Right cardiac atrium (tissue), 5 donors: ENCODE measurements at places on chromosomes 5 and 9. TPM values are rescaled to one million over a fixed set of nuclear protein-coding genes. Genes with fewer than 3 reads are reported as not detected.
A peak's percentile ranks its signal among the peaks of the same experiment; 100 is the strongest.

DNA sequence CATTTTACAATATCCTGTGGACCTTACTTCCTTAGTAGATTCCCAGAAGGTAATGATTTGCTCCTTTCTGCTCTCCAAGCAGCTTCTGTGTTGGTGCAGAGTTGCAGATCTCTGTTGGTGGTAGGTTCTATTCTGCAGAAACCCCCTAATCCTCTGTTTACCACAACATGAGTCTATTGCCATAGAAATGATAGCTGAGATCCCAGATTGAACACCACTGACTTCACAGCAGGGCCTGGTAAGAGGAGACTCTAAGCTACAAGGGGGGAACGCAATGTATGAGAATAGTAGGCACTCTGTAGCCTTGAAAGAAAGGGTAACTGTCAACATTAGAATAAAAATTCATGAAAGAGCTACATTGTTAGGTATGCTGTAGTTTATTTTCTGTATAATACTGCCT lies 59.5 kb downstream of the MUSK start:
- DNase-seq, result no peak

C9 gene
- 0.70 TPM for total RNA-seq

- peak; percentile 20 for DNase-seq
Measured at GRCh38 chr9:34437006-34437925, 21.1 kb downstream of the FAM219A start.

- DNase-seq, result peak; percentile 31
Measured at GRCh38 chr5:100430268-100431195, 104.6 kb upstream of the FAM174A start.
